ENCODE measurements at places on chromosomes 11 and 22.

GRCh38 chr22:43789452-43789851 is 22.7 kb downstream of the EFCAB6 start:
- DNase-seq: peak; percentile 85

GRCh38 chr11:24872186-24872585 is 375.3 kb downstream of the LUZP2 start:
- no peak for DNase-seq

DNA sequence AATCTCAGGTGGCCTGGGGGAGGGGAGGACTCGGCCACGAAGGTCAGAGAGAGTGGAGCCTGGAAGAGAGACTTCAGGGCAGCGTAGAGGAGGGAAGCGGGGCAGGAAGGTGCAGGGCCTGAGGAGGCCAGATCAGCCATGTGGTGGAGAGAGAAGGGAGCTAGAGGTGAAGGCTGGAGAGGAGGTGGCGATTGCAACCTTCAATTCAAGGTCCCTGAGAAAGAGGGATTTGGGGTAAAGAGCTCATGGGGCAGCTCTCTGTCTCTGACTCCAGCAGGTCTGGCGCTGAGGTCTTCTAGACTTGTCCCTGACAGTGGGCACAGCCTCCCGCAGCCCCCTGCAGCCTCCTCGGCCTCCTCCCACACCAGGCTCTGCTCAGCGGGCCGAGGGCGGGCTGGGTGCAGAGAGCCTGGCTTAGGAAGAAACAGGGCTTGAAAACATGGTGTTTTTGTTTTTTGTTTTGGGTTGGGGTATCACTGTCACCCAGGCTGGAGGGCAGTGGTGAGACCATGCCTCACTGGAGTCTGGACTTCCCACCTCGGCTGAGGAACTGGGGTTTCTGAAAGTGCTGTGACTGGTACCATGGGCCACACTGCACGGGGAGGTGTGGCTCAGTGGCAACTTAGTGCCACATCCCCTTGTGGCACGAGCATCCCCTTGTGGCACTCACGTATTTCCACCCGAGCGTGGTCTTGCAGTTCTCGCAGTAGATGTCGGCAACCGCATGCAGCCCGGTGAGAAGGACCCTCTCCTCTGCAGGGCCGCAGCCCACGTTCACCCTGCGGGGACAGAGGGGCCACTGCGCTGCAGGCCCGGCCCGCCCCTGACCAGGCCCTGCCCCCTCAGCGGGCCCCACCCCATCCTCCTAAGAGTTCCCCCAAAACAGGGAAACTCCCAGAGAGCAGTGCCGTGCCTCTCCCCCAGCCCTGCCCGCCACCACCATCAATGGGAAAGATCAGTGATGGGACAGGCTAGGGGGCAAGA is 32.6 kb downstream of the YPEL1 start:
- DNase-seq: no peak

GRCh38 chr11:73465023-73465675 is 89.0 kb downstream of the RELT start:
- no peak for DNase-seq

- no peak for DNase-seq
Measured at GRCh38 chr11:134992981-134993380, 580.9 kb upstream of the B3GAT1 start.

- no peak for DNase-seq
Measured at GRCh38 chr11:70544774-70545609, 146.7 kb downstream of the CTTN start.

DNA sequence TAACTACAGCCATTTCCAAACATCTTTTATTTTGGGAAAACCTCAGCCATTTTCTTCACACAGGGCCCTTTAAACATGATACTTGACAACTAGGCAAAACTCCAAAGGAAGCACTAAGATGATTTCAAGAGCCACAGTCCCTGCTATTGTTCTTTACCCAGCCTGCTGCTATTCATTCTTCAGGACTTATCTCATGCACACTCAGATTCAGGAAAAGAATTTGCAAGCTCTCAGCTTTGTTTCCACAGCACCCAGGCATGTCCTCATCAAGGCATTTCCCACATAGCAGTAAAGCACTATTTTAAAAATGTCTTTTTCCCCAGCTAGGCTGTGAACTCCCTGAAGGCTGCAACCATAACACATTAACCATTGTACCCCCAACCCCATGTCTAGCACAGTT is 609.3 kb upstream of the CCDC90B start:
- peak; percentile 1 for DNase-seq

DNA sequence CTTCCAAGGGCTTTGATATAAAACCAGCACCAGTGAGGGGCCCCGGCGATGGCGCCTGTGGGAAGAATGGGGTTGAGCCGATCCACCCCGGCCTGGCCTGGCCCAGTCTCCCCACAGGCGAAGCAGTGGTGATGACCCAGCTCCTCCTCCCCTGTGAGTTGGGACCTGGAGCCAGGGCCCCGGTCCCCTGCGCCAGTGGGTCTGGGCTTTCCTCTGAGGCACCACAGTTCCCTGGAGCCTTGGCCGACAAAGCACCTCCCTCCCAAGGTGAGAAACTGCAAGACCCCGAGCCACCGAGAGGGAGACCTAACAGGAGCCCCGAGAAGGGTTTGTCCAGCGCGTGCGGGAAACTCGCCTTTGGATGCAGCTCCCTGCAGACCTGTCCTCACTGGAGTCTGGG is 942.9 kb downstream of the BRD1 start:
- no peak for DNase-seq

DNA sequence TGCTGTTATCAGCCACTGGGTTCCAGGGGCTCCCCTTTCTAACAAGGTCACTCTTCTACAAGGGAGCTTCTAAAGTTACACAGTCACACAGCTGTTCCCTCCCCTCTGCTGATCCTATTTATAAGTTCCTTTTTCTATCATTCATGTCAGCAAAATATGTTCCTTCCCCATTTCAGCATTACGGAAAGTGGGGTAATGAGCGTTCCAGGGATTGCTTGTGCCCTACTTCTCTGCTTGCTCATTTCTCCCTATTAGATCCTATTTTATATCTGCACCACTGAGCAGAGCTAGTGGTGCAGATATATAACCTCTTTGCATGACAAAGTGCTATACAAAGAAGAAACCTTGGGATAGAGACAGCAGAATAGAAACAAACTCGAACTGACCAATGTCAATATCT is 22.7 kb upstream of the PLEKHB1 start:
- DNase-seq: no peak

DNA sequence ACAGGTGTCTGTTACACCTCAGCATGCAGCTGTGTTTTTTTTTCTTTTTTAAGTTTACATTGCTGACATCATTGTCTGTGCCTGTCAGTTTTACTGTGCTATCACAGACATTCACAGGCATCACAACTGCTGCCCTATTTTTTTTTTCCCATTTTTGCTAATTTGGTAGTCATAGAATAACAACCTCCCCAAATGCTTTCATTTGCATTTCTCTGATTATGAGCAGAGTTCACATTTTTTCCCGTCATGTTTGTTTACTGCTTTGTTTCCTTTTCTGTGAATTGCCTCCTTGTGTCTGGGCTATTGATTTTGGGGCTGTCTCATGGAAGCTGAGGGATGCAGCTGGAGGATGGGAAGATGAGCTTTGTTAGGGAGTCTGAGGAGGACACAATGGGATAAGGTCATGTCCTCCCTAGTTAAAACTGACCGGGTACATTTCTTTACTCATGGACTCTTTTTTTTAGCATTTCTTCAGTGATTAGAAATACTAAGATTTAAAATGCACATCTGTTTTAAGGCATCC is 155.1 kb downstream of the LDLRAD3 start:
- DNase-seq: no peak

- DNase-seq: no peak
Measured at GRCh38 chr11:73213196-73214143, 4.6 kb upstream of the P2RY2 start.

DNA sequence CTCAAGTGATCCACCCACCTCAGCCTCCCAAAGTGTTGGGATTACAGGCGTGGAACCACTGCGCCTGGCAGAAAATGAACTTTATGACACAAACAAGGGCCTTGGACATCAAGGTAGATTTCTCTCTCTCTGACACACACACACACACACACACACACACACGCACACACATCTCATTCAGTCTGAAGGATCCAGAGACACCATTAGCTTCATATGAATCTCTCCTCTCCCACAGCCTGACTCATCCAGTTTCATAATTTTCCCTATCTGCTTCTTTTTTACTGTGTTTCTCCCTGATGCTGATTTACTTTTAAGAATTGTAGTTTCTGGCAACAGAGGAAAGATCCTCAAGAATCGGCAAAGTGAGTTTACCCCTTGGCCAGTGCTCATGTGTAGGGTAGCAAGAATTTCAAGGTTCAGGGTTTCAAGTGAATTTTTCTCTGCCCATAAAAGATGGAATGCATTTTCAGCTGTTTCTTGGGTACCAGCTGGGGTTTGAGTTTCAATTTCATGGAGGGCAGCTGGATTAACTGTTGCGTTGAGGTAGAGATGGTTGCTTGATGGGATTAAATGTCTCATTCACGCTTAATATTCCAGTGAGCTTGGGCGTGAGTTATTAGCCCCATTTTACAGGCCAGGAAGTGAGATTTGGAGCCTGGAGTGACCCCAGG is 3.5 kb downstream of the MYO18B start:
- DNase-seq: peak; percentile 45

- DNase-seq: no peak
Measured at GRCh38 chr11:76889411-76889975, 28.8 kb downstream of the ACER3 start.

- DNase-seq: no peak
Measured at GRCh38 chr11:128354476-128354875, 232.9 kb downstream of the ETS1 start.

DNA sequence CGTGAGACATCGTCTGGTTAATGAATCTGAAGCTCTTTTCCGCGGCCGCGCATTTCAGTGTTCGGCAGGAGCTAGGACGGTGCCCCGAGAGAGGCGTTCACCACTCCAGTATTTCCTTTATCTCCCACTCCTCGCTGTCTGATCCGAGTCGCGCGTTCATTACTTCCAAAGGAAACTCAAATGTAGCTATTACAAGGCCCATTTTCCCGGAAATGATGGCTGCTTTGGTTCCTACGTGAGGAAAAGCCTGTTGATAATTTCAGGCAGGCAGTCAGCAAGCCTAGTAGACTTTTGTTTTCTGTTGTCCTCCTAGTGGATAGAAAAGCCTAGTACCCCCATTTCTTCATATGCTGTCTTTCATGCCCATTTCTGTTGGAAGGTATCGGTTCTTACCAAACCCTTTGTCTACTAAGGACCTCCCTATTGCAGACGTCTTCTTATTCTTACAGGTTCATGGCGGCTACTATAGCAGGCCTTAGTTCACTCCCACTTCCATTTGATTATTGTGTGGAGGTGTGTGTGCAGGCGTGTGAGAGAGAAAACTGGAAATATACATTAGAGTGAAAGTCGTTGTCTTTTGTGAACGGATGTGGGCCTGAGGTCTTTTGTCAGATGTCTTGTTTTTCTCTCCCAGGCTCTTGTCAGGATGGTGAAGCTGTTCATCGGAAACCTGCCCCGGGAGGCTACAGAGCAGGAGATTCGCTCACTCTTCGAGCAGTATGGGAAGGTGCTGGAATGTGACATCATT is 737 bp downstream of the RBM4 start:
- no peak for DNase-seq

- DNase-seq: no peak
Measured at GRCh38 chr22:30393322-30393680, 3.5 kb upstream of the SEC14L2 start.

DNA sequence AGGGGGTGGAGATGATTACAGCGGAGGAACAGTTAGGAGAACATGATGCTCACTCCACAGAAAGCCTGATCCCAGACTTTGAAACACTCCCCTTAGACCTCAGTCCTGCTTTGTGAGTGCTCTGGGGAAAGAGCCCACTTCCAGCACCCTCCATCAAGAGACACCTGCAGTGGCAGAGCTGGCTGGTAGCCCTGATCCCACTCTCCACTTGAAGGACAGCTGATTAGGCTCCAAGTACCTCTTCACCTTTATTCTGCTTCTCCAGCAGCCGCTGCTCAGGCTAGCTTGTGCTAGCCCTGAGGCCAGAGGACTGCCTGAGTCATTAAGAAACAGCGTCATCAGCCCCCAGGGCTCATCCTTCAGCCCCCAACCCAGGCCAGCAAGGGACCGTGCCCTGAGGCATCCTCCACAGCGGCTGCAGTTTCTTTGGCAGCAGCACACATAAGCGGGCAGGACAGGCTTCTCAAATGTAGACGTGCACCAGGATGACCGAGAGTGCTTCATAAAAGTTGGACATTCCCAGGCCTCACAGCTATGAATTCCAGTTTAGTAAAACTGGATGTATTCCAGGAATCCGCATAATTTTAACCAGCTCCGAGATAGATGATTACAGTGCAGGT is 146.0 kb upstream of the TBCEL start:
- no peak for DNase-seq

DNA sequence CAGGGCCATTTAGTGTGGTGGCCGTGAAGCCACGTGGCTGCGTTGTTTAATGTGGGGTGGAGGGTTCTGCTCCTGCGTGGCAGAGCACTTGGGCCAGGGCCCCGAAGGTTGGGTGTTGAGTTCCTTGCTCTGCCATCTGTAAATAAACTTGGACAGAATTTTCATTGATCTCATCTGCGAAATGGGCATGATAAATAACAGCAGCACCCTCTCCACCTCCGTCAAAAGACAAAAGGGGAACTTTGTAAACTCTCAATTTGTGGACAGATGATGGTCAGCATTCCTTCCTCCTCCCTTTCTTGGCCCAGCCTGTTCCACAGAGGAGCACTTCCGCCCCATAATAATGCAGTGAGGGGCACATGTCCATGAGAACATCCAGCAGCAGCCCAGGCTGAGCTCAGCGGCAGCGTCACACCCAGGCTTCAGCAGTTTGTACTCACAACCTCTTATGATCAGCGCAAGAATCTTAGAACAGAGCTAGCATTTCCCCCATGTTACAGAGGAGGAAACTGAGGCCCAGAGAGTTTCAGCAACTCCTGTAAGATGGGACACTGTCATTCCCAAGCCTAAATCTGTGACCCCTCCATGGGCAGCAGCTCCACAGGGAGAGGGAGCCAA is 874.5 kb downstream of the BRD1 start:
- no peak for DNase-seq

- no peak for DNase-seq
Measured at GRCh38 chr11:8650401-8650990, 32.0 kb downstream of the TRIM66 start.

GRCh38 chr22:44628835-44629234 is 73.2 kb upstream of the PRR5 start:
- no peak for DNase-seq

DNA sequence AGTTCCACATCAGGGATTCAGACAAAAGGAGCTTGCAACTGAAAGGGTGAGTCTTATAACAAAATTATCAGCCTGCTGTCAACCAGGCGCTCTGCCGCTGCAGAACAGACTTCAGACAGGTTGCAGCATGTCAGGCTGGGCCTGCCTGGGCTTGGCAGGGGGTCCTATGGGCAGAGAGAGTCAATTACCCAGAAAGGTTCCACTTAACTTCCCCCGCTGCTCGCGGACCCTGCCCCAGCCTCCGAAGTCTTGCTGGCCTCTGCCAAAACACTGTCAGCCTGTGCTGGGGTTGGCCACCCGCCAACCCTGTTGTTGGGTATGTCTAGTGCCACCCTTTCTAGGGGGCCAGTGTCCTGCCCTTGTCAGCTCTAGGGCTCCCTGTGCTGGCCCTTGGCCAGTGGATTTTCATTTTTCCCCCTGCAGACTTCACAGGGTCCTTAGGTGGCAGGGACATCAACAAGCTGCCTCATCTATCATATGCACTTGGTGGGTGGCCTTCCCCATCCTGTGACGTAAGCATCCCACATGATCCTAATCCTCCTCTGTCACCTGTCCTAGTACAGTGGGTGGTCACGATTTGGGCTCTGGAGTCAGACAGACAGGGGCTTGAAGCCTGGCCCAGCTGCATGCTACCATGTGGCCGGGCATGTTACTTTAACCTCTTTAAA is 166.5 kb upstream of the CADM1 start:
- DNase-seq: no peak
